HepG2 (cell line): ENCODE measurements at places on chromosomes 12 and 14. TPM values are rescaled to one million over a fixed set of nuclear protein-coding genes. Genes with fewer than 3 reads are reported as not detected.

GRCh38 chr12:29253906-29254625 is 105.0 kb downstream of the FAR2 start:
- H3K4me1 ChIP-seq: no peaks in the 10 kb centered on the region
- H3K4me3 ChIP-seq: no peak overlapping the region
- H3K36me3 ChIP-seq: no peaks in the 10 kb centered on the region
- H3K27me3 ChIP-seq: no peaks in the 10 kb centered on the region

- DNase-seq: no peak
- no peak overlapping the region for H3K27ac ChIP-seq
- H3K4me3 ChIP-seq: no peak overlapping the region
- H3K4me1 ChIP-seq: no peaks in the 10 kb centered on the region
- H3K27me3 ChIP-seq: no peaks in the 10 kb centered on the region
- no peaks in the 10 kb centered on the region for H3K36me3 ChIP-seq
Observed at GRCh38 chr14:98949481-98950135, 322.4 kb downstream of the BCL11B start.

GPR84 gene
- not detected in 2 replicates for total RNA-seq

- H3K4me3 ChIP-seq: no peak overlapping the region
- H3K4me1 ChIP-seq: no peaks in the 10 kb centered on the region
- no peaks in the 10 kb centered on the region for H3K27me3 ChIP-seq
- H3K27ac ChIP-seq: no peak overlapping the region
Observed at GRCh38 chr12:129610601-129611120, 293.2 kb downstream of the TMEM132D start.

MAP3K9 gene
- total RNA-seq: 3.5 and 4.5 TPM in 2 replicates

DNA sequence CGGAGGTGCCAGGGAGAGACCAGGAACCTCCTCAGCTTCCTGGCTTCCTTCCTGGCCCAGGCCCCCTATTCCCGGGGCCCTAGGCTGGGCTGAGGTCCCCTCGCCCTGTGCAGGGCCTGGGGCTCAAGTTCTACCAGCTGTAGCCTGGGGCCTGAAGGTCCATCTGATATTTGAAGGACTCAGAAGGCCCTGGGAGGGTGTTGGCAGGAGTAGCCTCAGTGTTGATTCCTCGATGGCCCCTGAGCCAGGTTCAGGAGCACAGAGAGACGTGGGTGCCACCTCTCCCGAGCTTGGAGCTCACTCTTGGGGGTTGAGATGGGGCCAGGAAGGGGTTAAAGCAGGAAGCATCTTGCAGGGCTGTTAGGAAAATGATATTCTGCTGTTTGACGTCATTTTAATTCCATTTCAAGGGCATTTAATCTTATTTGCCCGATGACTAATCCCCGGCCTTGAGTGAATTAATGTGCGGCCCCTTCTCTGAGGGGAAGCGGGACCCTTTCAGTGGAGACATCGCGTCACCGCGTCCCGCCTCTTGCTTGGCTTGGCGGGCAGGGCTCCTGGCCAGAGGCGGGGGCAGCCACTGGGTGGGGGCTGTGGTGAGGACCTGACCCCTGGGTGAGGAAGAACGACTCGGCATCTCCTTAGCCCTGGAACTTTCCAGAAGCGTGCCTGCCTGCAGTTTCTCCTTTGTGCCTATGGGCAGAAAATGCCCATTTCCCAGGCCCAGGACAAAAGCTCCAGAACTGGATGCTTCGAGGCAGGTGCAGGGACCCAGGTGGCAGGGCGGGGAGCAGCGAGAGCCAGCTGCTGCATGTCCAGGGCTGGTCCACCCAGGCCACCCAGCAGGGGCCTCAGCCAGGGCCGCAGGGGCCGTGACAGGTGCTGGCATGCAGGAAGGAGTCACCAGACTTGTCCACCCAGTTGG is 158.3 kb downstream of the KIF26A start:
- no peak overlapping the region for H3K4me3 ChIP-seq
- H3K27ac ChIP-seq: no peak overlapping the region
- peaks cover 4% of the 10 kb centered on the region; the same call in 1 of the 2 replicates for H3K27me3 ChIP-seq
- DNase-seq: no peak

DNA sequence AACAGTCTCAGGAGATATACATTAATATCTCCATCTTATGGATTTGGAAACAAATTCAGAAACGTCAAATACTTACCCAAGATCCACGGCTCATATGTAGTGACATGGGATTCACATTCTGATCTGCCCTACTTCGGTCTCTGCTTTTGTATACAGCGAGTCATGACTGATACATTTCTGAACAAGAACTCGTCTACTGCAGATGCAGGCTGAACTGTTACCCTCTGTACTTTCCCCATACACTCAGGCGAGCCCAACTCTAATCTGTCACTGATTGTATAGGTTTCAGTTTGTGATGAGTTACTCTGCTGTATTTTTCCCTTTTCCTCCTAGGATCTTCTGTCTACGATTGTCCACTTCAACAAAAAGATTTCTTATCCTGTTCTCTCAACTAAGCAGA is 441.6 kb downstream of the CCDC91 start:
- no peaks in the 10 kb centered on the region for H3K36me3 ChIP-seq
- no peak for DNase-seq
- no peaks in the 10 kb centered on the region for H3K27me3 ChIP-seq
- H3K4me1 ChIP-seq: no peaks in the 10 kb centered on the region
- no peak overlapping the region for H3K4me3 ChIP-seq

DNA sequence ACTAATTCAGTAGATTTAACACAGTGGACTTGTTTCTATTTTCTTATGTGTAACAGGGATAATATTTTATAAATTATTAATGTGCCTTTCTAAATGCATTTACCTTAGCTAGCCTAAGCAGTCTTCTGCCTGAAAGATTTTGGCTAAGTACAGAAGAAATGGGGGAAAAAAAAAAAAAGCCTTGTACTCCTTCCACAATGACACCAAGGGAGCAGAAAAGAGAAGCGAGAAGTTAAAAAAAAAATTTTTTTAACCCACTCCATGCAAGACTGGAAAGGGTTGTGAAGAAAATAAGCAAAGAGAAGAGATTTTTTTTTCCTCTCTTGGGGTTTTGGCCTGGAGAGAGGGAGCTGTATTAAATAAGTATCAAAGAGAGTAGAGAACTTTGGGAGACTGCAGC is 28.7 kb downstream of the NELL2 start:
- no peaks in the 10 kb centered on the region for H3K4me1 ChIP-seq
- no peak for DNase-seq
- H3K27me3 ChIP-seq: no peaks in the 10 kb centered on the region
- no peak overlapping the region for H3K4me3 ChIP-seq
- H3K27ac ChIP-seq: no peak overlapping the region
- H3K36me3 ChIP-seq: no peaks in the 10 kb centered on the region

- H3K36me3 ChIP-seq: peaks cover 15% of the 10 kb centered on the region
- peak; percentile 48 for DNase-seq
- H3K27ac ChIP-seq: peak overlapping the region; percentile 75
Observed at GRCh38 chr12:68746572-68747180, 700 bp downstream of the SLC35E3 start.

PLEKHG7 gene
- not detected in 2 replicates for total RNA-seq

DNA sequence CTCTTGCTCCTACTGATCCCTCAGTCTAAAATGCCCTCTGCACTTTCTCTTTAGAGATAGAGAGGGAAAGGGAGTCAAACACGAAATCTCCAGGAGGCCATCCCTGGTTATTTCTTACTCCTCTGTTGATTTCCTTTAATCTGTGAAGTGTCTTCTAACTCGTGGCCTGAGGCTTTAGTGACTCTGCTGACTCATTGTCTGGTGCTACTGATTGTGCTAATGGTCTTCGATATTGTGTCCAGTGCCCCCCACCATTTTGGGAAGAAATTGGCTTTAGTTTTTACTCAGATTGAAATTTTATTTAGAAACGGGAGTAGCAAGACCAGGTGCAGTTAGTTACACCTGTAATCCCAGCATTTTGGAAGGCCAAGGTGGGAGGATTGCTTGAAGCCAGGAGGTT is 839 bp downstream of the CLEC9A start:
- no peak overlapping the region for H3K4me3 ChIP-seq
- H3K36me3 ChIP-seq: no peaks in the 10 kb centered on the region
- no peak overlapping the region for H3K27ac ChIP-seq
- H3K27me3 ChIP-seq: peaks cover 9% of the 10 kb centered on the region; the same call in 1 of the 3 replicates
- no peaks in the 10 kb centered on the region for H3K4me1 ChIP-seq

DNA sequence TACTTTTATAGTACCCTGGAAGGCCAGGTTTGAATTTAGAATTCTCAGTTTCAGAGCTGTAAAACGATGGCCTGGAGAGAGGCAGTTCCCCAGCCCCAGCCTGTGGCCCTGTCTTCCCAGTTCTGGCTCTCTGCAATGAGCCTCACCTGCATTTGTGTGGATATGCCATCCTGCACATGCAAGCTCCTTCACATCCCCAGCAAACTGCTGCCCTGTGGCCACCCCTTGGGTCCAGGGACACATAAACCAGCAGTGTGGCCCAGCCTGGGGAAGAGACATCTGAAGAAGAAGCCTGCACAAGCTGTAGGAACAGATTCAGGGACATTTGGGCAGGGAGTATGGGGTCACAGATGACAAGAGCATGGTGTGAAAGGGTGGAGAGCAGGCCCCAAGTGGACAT is 174.3 kb upstream of the CRY1 start:
- no peak overlapping the region for H3K4me3 ChIP-seq
- H3K27ac ChIP-seq: no peak overlapping the region
- no peaks in the 10 kb centered on the region for H3K4me1 ChIP-seq

GRCh38 chr12:79897617-79898016 is 37.3 kb downstream of the PPP1R12A start:
- no peaks in the 10 kb centered on the region for H3K27me3 ChIP-seq
- H3K27ac ChIP-seq: no peak overlapping the region
- no peaks in the 10 kb centered on the region for H3K36me3 ChIP-seq
- DNase-seq: peak; percentile 14
- H3K4me3 ChIP-seq: no peak overlapping the region
- peaks cover 42% of the 10 kb centered on the region for H3K4me1 ChIP-seq

TAS2R46 gene
- 0.22 and 3.5 TPM in 2 replicates for total RNA-seq

GRCh38 chr12:51393676-51394545 is 2.7 kb upstream of the GALNT6 start:
- no peaks in the 10 kb centered on the region for H3K36me3 ChIP-seq
- no peak overlapping the region for H3K27ac ChIP-seq
- H3K4me1 ChIP-seq: peaks cover 8% of the 10 kb centered on the region; the same call in 1 of the 2 replicates
- no peak for DNase-seq

DNA sequence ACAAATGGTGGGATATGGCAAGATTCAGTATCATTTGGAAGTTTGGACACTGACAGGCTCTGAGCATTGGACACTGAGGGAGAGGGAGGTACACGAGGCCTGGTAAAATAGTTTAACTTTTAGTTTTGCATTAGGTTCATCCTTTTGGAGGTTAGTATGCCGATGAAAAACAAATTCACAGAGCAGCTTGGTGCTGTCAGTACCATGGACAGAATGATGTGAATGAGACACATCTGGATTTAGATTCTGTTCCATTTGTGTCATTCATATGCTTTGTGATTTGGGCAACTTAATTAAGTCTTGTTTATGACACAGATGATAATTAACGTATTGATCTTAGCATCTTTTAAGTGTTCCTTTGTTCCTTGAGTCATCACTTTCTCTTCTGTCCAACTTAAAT is 33.7 kb downstream of the GPHN start:
- no peaks in the 10 kb centered on the region for H3K27me3 ChIP-seq
- no peak overlapping the region for H3K4me3 ChIP-seq
- no peak for DNase-seq
- no peak overlapping the region for H3K27ac ChIP-seq

MANSC4 gene
- not detected in 2 replicates for total RNA-seq

YEATS4 gene
- total RNA-seq: 45.0 and 51.7 TPM in 2 replicates

- no peaks in the 10 kb centered on the region for H3K4me1 ChIP-seq
- H3K27me3 ChIP-seq: no peaks in the 10 kb centered on the region
- H3K36me3 ChIP-seq: no peaks in the 10 kb centered on the region
- DNase-seq: no peak
- no peak overlapping the region for H3K4me3 ChIP-seq
- H3K27ac ChIP-seq: no peak overlapping the region
Observed at GRCh38 chr12:8553088-8553627, 12.5 kb upstream of the CLEC4E start.

DNA sequence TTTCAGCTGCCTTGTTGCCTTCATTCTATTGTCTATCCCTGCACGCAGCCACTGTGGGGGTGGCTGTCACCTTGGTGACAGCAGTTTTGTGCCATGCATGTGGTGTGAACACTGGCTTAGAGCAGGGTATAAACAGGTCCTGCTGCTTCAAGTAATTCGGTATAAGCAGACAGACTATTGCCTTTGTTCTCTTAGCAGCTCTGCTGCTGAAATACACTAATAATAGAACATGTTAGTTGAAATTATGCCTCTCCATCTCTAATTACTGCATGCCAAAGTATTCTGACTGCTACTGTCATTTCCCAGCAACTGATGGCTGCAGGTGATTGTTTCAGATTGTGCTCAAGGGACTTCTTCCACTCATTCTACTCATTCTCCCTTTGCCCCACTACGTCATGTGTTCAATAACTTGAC is 34.6 kb downstream of the PTPRO start:
- H3K27ac ChIP-seq: no peak overlapping the region
- no peak for DNase-seq
- no peaks in the 10 kb centered on the region for H3K27me3 ChIP-seq
- no peak overlapping the region for H3K4me3 ChIP-seq
- H3K36me3 ChIP-seq: no peaks in the 10 kb centered on the region

CELA1 gene
- total RNA-seq: not detected in 2 replicates

GRCh38 chr12:129604506-129604905 is 299.3 kb downstream of the TMEM132D start:
- H3K27ac ChIP-seq: no peak overlapping the region
- no peak for DNase-seq
- H3K4me1 ChIP-seq: no peaks in the 10 kb centered on the region
- H3K36me3 ChIP-seq: no peaks in the 10 kb centered on the region
- H3K27me3 ChIP-seq: no peaks in the 10 kb centered on the region

- H3K36me3 ChIP-seq: no peaks in the 10 kb centered on the region
- no peaks in the 10 kb centered on the region for H3K27me3 ChIP-seq
- no peak for DNase-seq
- no peak overlapping the region for H3K4me3 ChIP-seq
- no peak overlapping the region for H3K27ac ChIP-seq
- no peaks in the 10 kb centered on the region for H3K4me1 ChIP-seq
Observed at GRCh38 chr14:81260732-81261131, 40.0 kb upstream of the GTF2A1 start.

DNA sequence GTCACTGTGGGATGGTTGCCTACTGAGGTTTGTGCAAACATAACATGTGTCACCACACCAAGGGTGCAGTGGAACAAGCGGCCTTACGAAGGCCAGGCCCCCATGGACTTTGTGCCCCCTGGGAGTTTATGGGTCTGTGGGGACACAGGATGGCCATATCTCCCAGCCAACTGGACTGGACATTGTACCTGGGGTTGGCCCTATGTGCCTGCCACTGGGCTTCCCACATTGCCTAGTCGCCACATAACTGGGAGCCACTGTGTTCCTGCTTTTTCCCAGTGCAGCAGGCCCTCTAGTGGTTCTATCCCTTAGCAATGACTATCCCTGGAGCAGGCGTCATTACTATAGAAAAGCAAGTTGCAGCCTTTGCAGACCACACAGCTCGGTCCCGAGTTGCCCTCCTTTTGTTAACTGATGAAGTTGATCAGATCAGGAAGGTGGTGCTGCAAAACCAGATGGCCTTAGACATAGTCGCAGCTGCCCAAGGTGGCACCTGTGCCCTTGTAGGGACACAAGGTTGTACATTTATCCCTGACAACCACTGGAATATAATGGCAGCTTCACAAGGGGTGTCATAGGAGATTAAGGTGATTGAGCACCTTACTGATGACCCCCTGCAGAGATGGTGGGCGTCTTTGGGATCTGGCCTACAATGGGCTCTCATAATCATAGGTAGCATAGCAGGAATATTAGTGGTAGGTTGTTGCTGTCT is 15.2 kb upstream of the RNASE12 start:
- DNase-seq: peak; percentile 79
- H3K27ac ChIP-seq: no peak overlapping the region
- no peaks in the 10 kb centered on the region for H3K36me3 ChIP-seq
